ENCODE measurements at places on chromosomes 2 and 18.

- DNase-seq = no peak
Observed at GRCh38 chr2:143792602-143793001, 663.4 kb downstream of the ARHGAP15 start.

GRCh38 chr2:63692002-63692606, 103.3 kb downstream of the MDH1 start:
- DNase-seq = peak; percentile 54

DNA sequence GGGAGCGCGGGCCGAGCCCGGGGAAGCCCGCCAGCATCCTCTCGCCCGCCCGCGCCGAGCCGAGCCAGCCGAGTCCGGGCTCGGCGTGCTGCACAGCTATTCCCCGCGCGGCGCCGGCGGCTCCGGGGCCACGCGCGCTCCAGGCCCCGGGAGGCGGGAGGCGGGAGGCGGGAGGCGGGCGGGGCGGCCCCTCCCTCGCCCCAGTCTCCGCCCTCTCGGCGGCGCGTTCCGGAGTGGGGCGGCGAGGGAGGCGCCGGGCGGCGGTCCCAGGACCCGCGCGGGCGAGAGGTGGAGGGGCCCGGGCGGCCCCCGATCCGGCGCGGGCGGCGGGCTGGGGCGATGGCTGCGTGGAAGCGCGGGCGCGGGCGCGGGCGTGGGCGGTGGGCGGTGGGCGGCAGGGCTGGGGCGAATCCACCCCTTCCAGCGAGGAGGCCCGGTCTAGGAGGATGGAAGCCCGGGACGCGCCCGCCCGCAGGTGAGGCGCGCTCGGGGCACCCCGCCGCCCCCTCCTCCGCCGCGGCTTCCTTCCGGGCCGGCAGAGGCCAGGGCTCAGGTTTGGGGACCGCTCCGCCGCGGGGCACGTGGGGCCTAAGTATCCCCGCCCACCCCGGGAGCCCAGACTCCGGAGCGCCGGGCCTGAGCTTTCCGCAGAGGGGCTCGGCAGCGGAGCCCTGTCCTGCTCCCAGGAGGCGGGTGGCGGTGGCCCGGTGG, at the start of gene ADCY3:
TSS of gene ADCY3 (minus strand) at position 140 of the 711 bp plus-strand sequence. CDS start 1,250 bp downstream, outside the sequence.
- peak; percentile 34 for DNase-seq

- DNase-seq = no peak
Observed at GRCh38 chr2:231699006-231699405, 9.3 kb upstream of the PTMA start.

DNA sequence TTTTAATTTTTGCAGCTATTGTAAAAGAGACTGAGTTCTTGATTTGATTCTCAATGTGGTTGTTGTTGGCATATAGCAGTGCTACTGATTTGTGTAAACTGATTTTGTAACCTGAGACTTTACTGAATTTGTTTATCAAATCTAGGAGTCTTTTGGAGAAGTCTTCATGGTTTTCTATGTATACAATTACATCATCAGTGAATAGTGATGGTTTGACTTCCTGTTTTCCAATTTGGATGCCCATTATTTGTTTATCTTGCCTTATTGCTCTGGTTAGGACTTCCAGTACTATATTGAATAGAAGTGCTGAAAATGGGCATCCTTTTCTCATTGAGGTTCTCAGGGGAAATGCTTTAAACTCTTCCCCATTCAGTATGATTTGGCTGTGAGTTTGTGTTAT, 99.7 kb downstream of the GULP1 start:
- DNase-seq = no peak

DNA sequence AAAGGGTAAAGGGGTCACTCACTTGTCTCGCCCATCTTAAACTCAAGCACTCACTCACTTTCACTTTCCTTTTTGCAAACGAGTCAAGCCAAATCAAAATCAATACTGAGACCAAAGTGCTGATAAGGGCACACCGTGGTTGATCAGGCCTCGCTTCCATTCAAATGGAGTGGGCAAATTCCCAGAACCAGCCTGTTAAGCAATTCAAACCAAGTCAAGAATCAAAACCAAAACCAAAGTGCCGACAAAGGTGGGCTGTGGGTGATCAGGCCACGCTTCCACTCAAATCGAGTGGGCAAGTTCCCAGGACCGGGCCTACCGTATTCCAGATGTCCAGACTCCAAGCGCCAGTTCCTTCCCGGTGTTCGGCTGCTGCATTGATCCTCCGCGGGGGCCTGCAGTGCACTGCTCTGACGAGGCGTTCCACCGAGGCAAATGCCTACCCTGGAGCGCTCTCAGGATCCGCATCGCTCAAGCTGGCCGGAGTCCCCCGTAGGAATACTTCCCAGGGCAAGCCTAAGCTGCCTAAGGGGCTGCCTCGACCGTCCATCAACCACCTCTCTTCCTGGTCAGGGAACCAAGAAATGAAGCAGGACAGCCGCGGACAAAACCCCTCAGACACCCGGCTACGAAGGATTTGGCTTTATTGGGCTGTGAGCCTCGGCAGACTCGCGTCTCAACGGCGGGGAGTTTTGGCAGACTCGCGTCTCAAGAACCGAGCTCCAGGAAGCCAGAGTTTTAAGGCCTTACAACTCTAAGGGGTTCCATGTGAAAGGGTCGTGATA, 89.9 kb upstream of the SLC1A4 start:
- DNase-seq = no peak

- DNase-seq = no peak
Observed at GRCh38 chr2:15365411-15365810, 195.7 kb downstream of the NBAS start.

GRCh38 chr2:19038071-19039015, 320.1 kb downstream of the OSR1 start:
- peak; percentile 82 for DNase-seq

GRCh38 chr2:12577567-12578253, 139.0 kb upstream of the TRIB2 start:
- no peak for DNase-seq

All from amniotic epithelial cell (primary cell).